ENCODE measurements at places on chromosomes 12 and 14. TPM values are rescaled to one million over a fixed set of nuclear protein-coding genes. Genes with fewer than 3 reads are reported as not detected.

E2F7 gene
- total RNA-seq, result not detected

MEG3 gene
- 127 TPM for total RNA-seq

IFNG-AS1 gene
- not detected for total RNA-seq

GZMB gene
- total RNA-seq, result not detected

PTGER2 gene
- 3.3 TPM for total RNA-seq

CLECL1 gene
- total RNA-seq, result not detected

SOAT2 gene
- 0.81 TPM for total RNA-seq

OASL gene
- 1.1 TPM for total RNA-seq

MRPL42 gene
- 25.0 TPM for total RNA-seq

RDH5 gene
- 24.4 TPM for total RNA-seq

C12orf54 gene
- total RNA-seq, result not detected

OSBPL8 gene
- 65.5 TPM for total RNA-seq

SLC15A5 gene
- total RNA-seq, result not detected

GDF11 gene
- 3.0 TPM for total RNA-seq

KRT5 gene
- not detected for total RNA-seq

LTB4R2 gene
- total RNA-seq, result 21.8 TPM

BHLHE41 gene
- 7.5 TPM for total RNA-seq

OR6C2 gene
- not detected for total RNA-seq

DCD gene
- total RNA-seq, result 6.5 TPM

BCL2L14 gene
- 0.85 TPM for total RNA-seq

RNASE1 gene
- total RNA-seq, result 537 TPM

TMEM30B gene
- total RNA-seq, result 51.0 TPM

GRCh38 chr14:89418452-89418851, 1.4 kb upstream of the FOXN3 start:
- no peak for DNase-seq

DNA sequence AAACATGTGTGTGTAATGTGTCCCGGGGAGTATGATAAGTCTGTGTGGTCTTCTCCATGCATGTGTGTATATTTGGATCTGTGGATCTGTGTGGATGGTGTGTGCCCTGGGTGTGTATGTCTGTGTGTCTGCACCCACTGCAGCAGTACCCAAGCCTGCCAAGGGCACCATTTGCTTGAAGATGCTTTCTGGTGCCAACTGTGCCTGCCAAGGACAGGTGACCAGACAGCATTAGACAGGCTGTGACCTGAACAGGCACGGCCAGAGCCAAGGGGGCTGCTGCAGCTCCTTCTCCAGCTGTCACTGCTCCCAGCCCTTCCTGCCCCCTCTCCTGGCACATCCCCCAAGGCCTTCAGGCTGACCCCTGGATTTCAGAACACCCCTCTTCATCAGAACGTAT, 35.0 kb downstream of the DTX1 start:
- no peak for DNase-seq

DNA sequence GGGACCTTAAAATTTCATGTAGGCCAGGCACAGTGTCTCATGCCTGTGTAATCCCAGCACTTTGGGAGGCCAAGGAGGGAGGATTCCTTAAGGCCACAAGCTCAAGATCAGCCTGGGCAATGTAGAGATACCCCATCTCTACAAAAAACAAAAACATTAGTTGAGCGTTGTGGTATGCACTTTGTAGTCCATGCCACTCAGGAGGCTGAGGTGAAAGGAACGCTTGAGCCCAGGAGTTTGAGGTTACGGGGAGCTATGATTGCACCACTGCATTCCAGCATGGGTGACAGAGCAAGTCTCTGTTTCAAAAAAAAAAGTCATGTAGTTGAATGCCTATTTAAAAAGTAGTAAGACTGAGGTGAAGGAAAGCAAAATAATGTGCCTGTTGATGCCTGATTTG, 83.5 kb downstream of the TTC6 start:
- no peak for DNase-seq

GRCh38 chr12:16359512-16360491, 12.4 kb downstream of the MGST1 start:
- DNase-seq, result no peak

GRCh38 chr12:73973486-73973885, 564.1 kb upstream of the ATXN7L3B start:
- DNase-seq, result no peak

DNA sequence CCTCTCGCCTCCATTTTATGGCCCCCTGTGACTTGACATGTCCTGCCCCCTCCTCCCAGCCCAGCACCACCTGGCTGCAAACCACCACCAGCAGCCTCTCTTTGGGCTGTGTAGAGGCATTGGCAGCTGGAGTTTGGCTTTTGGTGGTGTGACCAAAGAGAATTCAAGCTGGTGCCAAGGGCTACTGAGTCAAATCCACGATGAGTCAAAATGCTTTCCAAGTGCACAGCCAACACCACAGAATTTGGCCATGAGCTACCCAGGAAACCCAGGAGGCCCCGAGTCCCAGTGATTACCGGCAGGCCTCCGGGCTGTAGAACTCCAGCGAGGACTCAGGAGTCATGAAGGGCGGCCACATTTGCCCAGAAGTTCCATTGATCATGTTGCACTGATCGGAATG, 53.8 kb downstream of the SCARB1 start:
- DNase-seq, result no peak

GRCh38 chr14:45065540-45065939, 18.4 kb upstream of the PRPF39 start:
- DNase-seq, result no peak

DNA sequence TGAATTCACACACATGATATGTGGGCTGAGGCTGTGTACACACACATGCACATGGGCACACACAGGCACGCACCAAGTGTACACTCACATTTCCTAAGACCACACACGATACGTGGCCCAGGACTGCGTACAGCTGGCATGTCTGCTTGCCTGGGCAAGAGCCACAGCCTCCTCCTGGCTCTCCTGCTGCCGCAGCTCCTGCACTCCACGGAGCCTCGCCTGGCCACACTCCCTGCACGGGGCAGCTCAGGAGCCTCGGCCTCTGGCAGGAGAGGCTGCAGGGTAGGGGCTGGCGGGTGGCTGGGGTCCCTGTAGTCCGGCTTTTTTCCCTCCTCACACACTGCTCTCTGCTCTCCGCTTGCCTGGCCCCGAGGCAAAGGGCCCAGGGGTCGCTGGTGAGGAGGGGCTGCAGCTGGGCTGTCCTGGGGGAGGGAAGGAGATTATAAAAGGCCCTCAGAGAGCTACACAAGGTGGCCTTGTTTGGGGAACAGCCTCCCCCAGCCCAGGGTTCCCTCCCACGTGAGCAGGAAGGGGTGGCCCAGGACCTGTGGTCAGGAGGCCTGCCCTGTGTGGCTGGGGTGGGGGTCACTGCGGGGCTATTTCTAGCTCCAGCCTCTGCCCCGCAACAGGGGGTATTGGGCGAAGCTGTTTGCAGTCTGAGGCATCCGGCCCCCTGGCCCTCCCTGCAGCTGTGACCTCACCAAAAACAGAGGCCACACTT, 89.0 kb upstream of the SFSWAP start:
- DNase-seq, result no peak

DNA sequence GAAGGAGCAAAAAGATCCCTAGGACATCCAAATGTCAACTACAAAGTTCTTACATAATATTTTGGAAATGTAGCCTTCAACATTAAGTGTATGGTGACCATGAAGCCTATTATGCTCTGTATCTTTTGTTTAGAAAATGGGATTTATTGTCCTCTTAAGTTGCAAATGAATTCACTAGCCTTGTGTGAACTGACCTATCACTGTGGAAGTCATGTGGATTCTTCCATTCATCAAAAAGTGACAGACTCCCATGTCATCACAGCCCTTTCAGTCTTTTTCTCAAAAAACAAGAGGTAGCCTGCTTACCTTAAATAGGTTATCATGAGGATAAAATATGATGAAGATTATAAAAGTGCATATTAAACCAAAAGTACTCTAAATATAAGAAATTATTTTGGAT, 179.9 kb downstream of the GRIP1 start:
- no peak for DNase-seq

GRCh38 chr12:52729147-52729546, 25.8 kb upstream of the KRT77 start:
- DNase-seq, result no peak

- no peak for DNase-seq
These were observed 37.7 kb downstream of the PPFIBP1 start for GRCh38 chr12:27561535-27562350.

- DNase-seq, result peak; percentile 36
These were observed 50.0 kb downstream of the KDM2B start for GRCh38 chr12:121530600-121531355.

GRCh38 chr12:121781484-121781997, 11.9 kb downstream of the RHOF start:
- DNase-seq, result no peak

- no peak for DNase-seq
These were observed 236.3 kb downstream of the SLC25A21 start for GRCh38 chr14:36935976-36936678.

DNA sequence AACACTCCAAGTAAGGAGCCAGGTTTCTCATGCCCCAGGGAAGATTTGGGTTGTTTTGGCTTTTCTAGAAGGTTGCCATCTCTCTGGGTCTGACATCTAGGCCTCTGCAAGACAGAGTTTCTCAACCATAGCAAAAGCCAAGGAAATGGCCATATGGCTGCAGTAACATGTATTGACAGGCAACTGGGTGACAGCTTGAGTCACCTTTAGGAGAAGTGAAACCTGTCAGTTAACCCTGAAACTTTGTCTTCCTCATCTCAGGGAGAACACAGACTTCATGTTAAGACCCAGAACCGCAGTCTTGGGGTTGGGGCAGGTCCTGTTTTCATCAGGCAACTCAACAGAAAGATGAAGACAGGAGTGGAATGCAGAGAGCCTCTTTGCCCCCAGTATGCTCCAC, 46.0 kb upstream of the PLBD1 start:
- DNase-seq, result no peak

DNA sequence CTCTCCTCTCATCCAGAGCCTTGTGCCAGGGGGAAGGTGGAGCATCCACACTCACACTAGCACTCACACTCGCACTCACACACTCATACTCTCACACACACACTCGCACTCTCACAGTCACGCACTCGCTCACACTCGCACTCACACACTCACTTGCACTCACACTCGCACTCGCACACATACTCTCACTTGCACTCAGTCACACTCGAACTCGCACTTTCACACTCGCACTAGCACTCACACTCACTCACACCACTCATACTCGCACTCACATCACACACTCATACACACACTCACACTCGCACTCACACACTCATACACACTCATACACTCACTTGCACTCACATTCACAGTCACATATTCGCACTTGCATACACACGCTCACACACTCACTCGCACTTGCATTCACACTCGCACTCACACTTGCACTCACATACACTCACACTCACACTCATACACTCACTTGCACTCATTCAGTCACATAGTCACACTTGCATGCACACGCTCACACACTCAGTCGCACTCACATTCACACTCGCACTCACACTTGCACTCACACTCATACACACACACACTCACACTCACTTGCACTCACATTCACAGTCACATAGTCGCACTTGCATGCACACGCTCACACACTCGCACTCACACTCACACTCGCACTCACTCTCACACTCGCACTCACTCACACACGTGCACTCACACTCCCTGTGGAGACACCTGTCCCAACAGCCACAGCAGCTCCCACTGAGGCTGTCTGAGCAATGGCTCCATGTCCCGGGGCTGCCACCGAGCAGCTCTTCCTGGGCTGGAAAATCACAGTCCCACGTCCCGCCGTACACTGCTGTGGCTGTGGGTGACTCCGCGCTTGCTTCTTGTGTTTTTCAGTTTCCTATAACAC, 12.3 kb upstream of the RIMBP2 start:
- no peak for DNase-seq

GRCh38 chr14:74618078-74618952, 6.3 kb upstream of the LTBP2 start:
- no peak for DNase-seq

DNA sequence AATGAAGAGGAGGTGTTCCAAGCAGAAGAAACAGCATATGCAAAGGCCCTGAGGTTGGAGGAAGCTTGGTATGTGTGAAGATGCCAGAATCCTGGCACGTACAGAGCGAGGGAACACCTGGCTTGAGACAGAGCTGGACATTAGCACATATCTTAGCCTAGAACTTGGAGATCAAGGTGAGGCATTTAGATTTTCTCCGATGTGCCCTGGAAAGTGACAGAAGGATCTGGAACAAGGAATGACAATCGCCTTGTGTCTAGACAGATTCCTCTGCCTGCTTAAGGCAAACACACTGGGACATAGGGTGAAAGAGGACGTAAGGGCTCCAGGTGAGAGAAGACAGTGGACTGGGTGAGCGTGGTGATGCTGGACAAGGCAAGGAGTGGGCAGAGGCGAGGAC, 32.2 kb upstream of the NOS1 start:
- no peak for DNase-seq

- DNase-seq, result no peak
These were observed 3.1 kb downstream of the OTUB2 start for GRCh38 chr14:94029265-94029664.

- no peak for DNase-seq
These were observed 36.1 kb downstream of the PARP11 start for GRCh38 chr12:3837049-3837448.

GRCh38 chr12:24047326-24047725, 97.9 kb upstream of the SOX5 start:
- no peak for DNase-seq

DNA sequence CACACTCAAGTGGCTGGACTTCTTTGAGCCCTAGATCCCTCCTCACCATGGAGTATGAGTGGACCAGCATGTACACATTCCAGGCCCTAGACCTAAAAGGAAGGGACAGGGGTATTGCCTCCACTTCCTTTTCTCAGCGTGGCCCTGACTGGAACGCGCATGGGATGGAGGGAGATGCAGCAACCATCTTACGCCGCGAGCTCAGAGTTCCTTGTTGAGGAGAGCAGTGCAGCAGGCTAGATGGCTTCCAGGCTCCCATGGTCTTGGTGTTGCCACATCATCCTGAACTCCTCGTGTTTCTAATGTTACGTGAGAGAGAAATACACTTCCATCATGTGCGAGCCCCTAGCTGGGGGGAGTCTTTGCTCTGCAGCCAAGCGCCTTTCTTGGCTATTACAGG, 61.8 kb upstream of the DIO3 start:
- DNase-seq, result no peak

- DNase-seq, result no peak
These were observed 220.1 kb upstream of the EEA1 start for GRCh38 chr12:93149229-93149628.

- DNase-seq, result no peak
These were observed 167.7 kb downstream of the CALM1 start for GRCh38 chr14:90564496-90564895.
